ENCODE measurements at places on chromosomes 7 and 10.

DNA sequence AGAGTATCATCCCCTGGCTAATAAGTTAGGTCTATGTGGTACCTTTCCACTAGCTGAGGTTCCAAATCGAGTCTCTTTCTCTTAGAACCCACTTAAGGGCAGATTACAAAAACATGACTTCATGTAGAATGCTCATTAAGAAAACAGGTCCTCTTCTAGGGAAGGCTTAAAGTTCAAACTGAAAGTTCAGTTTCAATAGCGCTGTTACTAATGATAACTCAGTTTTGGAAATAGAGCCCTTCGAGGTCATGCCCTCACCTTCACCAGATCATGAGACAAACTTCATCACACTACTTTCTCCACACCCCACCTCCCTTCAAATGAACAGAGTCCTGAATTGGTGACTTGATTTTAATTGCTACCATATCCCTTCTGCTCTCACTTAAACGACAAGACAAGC lies 26.2 kb downstream of the HGF start:
- no peak for DNase-seq

DNA sequence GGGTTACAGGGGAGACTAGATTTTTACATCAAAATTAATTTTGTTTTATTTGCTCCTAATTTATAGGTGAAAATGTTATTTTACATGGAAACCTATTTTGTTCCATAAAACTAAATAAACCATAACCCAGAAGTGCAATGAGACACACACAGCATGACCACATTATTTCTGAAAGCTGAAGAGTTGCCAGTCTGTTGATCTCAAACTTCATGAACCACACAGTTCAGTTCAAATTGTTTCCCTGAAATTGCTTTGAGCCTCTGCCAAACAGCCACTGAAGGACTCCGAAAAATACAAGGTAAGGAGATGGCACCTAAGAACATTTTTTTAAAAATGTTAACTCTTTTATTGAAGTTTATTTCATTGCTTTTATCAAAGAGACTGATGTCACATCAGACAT lies 25.0 kb upstream of the ITGB8 start:
- no peak for DNase-seq

DNA sequence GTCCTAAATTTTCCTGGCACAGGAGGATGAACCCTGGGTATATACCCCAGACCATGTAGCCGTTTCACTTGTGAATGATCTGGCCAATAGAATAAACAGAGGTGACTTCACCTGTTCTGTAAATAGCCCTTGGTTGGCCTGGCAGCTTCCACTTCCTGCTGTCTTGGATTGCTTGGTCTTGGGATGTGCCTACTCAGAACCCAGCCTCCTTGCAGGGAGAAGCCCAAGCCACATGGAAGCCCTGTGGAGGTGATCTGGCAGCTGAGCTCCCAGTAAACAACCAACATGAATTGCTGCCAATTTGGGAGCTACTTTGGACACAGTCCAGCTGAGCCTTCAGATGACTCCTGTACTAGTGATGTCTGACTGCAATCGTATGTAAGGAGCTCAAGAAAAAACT lies 4.8 kb upstream of the RAPGEF5 start:
- peak; percentile 39 for DNase-seq

- peak; percentile 21 for DNase-seq
Measured at GRCh38 chr7:102318482-102318971, 31.9 kb downstream of the SH2B2 start.

- no peak for DNase-seq
Measured at GRCh38 chr7:117895276-117895675, 22.0 kb upstream of the CTTNBP2 start.

Data from Calu3 (cell line).